ENCODE measurements at places on chromosomes 16 and 17. TPM values are rescaled to one million over a fixed set of nuclear protein-coding genes. Genes with fewer than 3 reads are reported as not detected.

DNA sequence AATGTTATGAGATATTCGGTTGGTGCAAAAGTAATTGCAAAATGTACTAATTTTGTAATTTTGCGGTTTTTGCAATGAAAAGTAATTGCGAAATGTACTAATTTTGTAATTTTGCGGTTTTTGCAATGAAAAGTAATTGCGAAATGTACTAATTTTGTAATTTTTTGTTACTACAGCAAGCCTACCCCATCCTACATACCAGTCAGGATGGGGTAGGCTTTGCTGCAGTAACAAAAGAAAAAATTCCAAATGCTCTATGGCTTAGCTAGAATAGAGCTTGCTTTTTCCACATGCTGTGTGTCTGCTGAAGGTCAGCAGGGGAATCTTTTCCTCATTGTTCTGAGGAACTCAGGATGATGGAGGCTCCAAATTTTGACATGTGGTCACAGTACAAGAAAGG lies 83.3 kb upstream of the GPRC5B start:
- no peaks in the 10 kb centered on the region for H3K36me3 ChIP-seq
- H3K4me3 ChIP-seq: no peak overlapping the region
- H3K4me1 ChIP-seq: no peaks in the 10 kb centered on the region
- no peaks in the 10 kb centered on the region for H3K27me3 ChIP-seq
- no peak overlapping the region for H3K27ac ChIP-seq
- no peak for DNase-seq

DNA sequence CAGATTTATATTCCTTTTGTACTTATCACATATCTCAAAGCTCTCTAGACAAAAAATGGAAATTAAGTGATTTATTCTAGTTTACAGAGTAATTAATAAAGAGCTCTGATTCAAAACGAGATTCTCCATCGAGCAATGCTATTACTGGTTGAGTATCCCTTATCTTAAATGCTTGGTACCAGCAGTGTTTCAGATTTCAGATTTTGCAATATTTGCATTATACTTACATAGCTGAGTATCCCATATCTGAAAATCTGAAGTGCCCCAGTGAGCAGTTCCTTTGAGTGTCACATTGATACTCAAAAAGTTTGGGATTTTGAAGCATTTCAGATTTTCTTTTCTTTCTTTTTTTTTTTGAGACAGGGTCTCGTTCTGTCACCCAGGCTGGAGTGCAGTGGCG lies 57.4 kb upstream of the STAC2 start:
- H3K27me3 ChIP-seq: no peaks in the 10 kb centered on the region
- H3K27ac ChIP-seq: no peak overlapping the region
- peaks cover 3% of the 10 kb centered on the region for H3K4me1 ChIP-seq
- no peaks in the 10 kb centered on the region for H3K36me3 ChIP-seq
- DNase-seq: no peak

GRCh38 chr17:80034791-80035686 lies 633 bp downstream of the TBC1D16 start:
- H3K4me1 ChIP-seq: peaks cover 7% of the 10 kb centered on the region
- H3K36me3 ChIP-seq: no peaks in the 10 kb centered on the region
- H3K27me3 ChIP-seq: no peaks in the 10 kb centered on the region
- peak; percentile 38 for DNase-seq

DNA sequence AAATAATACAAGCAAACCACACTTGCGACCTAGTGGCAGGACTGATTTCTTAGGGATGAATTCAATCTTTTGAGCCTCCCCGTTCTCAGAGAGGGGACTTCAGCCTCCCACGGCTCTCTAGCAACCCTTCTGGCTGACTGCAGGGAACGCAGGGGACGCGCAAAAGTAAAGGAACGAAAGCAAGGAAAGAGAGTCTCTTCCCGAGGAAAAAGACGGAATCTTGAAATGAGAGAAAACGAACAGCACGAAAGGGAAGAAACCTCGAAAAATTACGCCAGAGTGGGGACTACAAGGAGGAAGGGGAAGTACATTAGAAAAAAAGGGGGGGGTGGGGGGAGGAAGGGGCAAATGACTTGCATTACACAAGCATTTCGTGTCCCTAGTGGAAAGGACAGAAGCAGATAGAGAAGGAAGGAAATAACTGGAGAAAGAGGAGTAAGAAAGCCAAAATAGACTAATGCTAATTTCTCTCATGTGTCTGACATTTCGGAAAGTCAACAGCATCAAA lies 1.2 kb downstream of the GRB2 start:
- peak overlapping the region; percentile 91 for H3K27ac ChIP-seq
- peak; percentile 68 for DNase-seq
- H3K36me3 ChIP-seq: no peaks in the 10 kb centered on the region
- H3K27me3 ChIP-seq: no peaks in the 10 kb centered on the region

Gene CACNG3
- total RNA-seq: not detected

Gene TNFRSF17
- 4.2 TPM for total RNA-seq

Gene MYL4
- 0.69 TPM for total RNA-seq

Measured in colonic mucosa (tissue), 4 donors.